ENCODE measurements at places on chromosomes 4 and X.

GRCh38 chr4:19051831-19052230 lies 1030.3 kb upstream of the LCORL start:
- DNase-seq: peak; percentile 17

DNA sequence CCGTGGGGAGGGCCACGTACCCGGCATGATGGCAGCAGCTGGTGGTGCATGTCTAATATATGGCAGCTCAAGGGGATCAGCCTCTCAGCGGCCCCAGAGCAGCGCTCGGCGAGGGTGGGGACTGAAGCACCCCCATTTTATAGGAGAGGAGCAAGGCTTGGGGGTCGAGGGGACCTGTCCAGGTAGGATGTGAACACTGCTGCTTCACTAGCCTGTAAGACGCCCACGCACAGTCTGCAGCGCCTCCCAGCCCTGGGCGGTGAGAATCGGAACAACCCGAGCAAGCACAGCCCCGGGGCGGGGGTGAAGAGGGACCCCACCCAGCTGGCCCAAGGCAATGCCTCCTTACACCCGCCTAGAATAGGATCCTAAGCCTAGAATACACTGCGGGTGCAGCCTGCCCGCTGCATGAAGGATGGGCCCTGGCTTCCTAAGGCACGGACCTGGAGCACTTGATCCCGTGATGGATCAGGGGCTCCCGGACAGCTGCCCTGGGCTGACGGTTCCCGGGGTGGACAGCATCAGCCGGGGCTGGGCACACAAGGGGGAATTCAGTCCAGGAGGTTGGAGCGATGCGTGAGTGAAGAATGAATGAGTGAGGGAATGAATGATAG lies 17.6 kb downstream of the ADRA2C start:
- DNase-seq: no peak

DNA sequence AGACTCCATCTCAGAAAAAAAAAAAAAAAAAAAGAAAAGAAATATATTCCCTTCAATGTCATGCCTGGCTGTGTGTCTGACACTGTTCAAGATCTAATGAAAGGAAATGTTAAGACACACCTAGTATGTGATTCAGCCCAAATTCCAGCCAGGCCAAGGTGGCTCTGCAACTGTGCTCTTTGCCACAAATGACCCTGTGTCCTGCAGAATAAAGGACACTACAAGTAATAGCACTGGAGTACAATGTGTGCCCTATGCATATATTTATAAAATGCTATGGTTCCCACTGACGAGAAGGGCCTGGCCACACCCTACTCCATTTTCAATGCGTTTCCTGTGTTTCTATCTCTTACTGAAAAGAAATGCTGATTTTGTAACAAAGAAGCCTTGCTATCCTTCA lies 98.0 kb upstream of the SORBS2 start:
- DNase-seq: no peak

GRCh38 chr4:41692717-41693345 lies 55.7 kb downstream of the PHOX2B start:
- DNase-seq: peak; percentile 51

GRCh38 chr4:52627876-52628275 lies 31.2 kb downstream of the USP46 start:
- DNase-seq: no peak

- DNase-seq: no peak
Observed at GRCh38 chr4:89242864-89243732, 64.5 kb downstream of the GPRIN3 start.

DNA sequence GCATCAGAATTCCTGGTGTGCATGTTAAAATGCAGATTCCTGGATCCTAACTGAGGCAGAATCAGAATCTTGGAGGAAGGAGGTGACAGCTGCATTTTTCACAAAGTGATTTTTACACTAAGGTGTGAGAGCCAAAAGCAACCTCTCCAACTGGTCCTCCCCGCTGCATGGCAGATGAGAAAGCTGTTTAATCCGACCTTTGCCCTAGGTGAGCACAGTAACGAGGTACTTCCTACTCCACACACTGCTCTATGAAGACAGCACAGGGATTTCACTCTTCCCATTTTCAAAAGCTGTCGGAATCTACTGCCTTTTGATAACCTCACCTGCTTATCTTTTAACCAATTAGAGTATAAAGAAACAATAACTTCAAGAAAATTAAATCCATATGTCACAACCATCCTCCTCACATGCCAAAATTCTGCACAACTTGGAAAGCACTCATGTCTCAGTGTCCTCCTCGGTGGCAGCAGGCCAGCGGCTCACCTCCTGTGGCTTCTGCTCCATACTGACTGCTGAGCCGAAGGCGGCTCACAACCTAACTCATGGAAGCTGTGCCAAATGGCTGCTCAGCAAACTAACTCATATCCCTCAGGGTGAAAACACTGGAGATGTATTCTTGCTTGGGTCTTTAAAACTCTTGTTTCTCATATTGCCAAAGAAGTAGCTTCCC lies 3.6 kb downstream of the CASP6 start:
- peak; percentile 59 for DNase-seq

GRCh38 chr4:156642161-156642560 lies 329.4 kb downstream of the PDGFC start:
- DNase-seq: peak; percentile 90

DNA sequence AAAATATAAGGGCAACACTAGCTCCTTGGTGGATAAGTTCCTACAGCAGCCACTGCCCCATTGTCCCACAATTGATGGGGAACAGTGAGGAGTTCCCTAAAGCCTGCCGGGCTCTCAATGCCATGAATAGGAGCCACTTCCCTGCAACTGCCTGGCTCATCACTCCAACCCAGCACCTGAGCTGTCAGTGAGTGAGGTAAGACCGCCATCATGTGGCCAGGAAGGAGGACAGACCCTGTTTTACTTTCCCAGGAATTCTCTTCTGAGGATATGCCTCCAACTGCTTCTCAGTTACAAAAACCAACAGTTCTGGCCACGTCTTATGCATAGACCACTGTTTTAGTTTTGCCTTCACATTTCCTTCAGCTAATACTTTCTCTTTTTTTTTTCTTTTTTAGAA lies 45.5 kb downstream of the SRPX start:
- peak; percentile 30 for DNase-seq

DNA sequence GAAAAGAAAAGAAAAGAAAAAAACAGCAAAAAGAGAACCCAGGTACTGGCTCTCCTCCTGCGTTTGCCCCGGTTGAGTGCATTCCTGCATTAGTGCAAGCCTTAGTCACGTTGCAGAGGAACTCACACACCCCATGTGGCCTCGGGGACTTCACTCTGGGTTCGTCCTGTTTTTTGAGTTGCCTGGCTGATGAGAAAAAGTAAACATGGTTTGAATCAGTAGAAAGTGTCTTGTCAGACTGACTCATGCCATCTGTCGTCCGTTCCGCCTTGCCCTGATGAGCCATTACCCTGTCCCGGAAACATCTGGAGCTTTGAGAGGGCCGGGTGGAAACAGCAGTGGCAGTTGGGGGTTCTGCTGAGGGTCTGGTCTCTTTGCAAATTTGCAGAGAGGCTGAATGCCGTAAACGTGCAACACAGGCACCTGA lies 16.3 kb downstream of the CD99 start:
- DNase-seq: peak; percentile 91

DNA sequence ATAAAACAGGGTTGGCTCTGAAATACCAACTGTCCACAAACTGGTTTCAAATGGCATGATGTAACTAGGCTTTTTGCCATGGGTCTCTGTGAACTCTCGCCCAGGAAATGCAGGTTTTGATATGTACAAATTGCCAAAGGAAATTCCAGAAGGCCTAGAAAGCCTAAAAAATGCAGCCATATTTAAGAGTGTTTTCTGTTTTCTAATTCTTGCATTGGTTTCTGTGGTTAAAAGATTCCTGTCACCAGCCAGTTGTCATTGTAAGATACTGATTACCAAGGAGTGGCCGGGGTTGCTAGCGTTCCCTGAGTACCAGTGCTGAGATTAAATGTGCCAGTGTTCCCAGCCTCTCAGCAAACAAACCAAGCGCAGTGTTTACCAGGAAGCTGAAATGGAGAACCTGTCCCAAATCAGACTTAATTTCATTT lies 53.9 kb upstream of the SORBS2 start:
- DNase-seq: peak; percentile 74

DNA sequence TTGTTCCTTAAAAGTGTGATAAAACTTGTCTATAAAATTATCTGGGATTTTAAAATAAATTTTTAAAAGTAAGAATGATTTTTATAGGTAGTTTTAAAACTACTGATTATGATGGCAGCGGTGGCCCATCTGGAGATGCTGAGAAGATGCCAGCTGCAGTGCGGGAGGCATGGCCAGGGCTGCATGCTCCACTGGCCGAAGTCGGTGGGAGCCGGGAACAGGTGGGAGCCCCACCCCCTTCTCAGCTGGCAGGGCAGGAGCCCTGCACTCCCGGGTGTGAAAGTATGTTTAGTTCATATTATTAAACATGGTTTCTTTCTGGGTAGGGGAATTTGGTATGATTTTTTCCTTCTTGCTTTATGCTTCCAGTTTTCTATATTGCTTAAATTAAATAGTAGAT lies 63.8 kb downstream of the CORIN start:
- DNase-seq: no peak

GRCh38 chrX:38616904-38617303 lies 55.6 kb downstream of the TSPAN7 start:
- DNase-seq: no peak

GRCh38 chr4:176538217-176538925 lies 218.6 kb downstream of the SPCS3 start:
- peak; percentile 90 for DNase-seq

- DNase-seq: peak; percentile 93
Observed at GRCh38 chr4:156169011-156169410, 215.3 kb upstream of the CTSO start.

DNA sequence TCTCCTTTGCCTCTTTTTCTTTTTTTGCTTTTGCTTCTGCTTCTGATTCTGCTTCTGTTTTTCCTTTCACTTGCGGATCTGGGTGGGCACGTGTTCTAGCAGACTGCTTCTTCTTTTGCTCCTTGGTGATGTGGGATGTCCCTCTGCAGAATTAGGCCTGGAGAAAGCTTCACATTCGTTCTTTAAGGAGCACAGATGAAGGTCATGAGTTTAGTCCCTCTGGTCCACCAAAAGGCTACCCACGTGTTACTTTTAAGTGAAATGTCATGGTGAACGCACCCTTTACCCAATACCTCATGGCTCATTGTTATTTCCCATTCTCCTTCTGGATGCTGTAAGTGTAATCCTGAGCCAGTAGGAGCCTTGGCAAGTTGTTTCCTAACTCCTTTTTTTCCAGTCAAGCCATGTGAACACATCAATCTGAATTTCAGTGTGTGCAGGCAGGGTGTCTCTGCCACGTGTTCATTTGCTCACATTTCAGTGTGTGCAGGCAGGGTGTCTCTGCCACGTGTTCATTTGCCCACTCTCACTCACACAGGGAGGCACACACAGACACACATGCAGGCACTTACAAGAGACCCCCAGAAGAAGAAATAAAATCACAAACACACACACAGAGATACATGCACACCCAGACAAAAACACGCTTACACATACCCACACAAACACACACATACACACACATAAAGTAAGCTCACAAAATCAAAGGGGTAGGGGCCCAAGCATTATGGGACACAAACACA lies 36.9 kb downstream of the NBDY start:
- no peak for DNase-seq

- no peak for DNase-seq
Observed at GRCh38 chr4:145719752-145720624, 40.0 kb downstream of the C4orf51 start.

Data from fibroblast of upper back skin (primary cell).